ENCODE measurements at places on chromosomes 5 and 9.

DNA sequence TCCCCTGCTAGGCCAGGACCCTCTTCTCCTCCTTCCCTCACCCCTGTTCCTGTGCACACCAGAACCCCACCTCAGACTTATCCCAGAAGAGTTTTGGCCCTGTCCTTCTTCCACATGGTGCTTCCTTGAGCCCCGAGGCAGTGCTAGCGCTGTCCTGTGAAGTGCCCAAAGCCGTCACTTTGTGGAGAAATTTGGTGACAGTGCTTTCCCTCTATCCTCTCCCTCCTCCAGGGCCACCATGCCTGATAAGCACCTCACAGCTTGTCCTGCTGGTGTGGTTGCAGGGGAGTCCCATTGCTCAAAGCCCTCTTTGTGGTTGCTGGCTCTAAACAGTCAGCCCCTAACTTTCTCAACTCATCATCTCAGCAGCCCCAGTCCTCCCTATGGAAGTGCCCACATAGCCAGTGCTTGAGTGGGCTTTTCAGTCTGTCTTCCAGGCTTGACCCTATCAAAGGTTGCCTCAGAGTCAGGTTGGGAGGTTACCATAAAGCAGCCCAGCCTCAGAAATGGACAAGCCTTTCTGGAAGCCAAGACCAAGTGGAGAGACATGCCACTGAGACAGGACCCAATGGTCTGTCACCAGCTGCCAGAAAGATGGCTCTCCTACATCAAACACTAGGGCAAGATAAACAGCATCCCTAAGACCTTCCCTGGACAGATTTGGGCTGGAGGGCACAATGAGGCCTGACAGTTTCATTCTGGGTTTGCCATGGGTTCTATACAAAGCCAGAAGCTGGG is 18.0 kb downstream of the IGIP start:
- no peak for DNase-seq

GRCh38 chr5:112951124-112951702 is 25.4 kb upstream of the DCP2 start:
- DNase-seq = no peak

GRCh38 chr5:128667751-128668150 is 129.7 kb upstream of the FBN2 start:
- no peak for DNase-seq

GRCh38 chr9:134165357-134166315 is 1.3 kb upstream of the RNU6ATAC start:
- DNase-seq = peak; percentile 16

DNA sequence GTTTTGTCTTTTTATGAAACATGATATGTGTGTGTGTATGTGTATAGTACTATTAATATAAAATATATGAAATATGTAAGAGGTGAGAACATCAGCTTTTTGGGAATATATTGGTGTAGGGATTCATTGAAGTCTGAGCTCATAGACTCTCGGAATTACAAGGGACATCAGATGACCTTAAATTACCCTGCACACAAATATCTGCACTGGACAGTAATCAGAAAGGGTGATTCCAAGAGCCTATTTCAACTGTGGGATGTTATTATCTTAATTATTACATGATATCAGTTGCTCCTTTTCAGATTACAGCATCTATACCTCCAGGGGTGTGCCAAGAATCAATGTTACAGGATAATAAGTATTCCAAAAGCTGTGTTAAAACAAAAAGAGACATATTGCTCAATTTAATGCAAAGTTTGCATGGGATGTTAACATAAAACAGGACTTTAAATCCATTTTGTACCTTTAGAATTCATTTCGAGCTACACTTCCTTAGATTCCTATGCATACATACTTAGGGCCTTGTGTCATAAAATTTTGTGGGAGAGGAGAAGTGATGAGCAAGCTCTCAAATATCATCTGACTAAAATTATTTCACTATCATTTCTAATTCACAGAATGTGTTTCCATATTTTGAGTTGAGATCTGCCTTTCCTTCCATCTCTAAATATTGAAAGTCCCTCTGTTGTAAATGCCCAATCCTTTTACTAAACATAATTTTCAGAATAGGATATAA is 365.2 kb downstream of the BRINP1 start:
- no peak for DNase-seq

DNA sequence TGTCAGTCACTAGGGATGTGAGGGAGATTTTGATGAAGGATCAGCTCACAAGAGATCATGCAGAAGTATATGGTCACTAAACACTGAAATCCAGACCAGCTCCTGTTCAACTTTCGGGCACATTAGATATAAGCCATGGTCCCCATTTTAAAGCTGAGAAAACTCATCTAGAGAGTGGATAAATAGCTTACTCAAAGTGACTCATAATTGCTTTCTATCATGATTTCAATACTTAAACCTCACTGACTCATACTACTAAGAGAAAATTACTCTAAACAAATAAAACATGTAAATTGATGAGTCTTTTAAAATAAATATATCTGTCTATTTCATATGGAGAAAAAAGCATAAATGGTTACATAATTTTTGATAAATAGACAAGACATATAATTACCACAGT is 567.7 kb downstream of the TLR4 start:
- no peak for DNase-seq

All from CD4-positive, alpha-beta T cell treated with Interleukin-15 for 4 hours (primary cell).